ENCODE measurements at places on chromosomes 7 and 10.

GRCh38 chr10:35422228-35422627 lies 85.9 kb downstream of the CCNY start:
- DNase-seq: no peak

- no peak for DNase-seq
Measured at GRCh38 chr7:18520450-18521235, 25.1 kb downstream of the HDAC9 start.

DNA sequence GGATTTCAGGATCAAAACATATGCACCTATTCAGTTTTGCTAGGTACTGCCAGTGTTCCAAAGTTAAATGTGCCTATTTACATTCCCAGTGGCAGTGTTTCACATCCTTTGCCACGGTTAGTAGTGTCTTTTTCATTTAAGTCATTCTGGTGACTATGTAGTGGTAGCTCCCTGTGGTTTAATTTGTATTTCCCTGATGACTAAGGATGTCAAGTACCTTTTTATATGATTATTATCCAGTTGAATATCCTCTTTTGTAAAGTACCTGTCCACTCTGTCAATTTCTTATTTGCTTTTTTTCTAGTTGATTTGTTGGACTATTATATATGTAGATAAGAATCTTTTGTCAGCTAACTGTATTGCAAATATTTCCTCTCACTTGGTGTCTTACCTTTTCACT lies 45.1 kb downstream of the TMEM60 start:
- DNase-seq: no peak

GRCh38 chr10:24979685-24980084 lies 27.3 kb upstream of the PRTFDC1 start:
- DNase-seq: no peak
